ENCODE measurements at places on chromosomes 13 and 19.

DNA sequence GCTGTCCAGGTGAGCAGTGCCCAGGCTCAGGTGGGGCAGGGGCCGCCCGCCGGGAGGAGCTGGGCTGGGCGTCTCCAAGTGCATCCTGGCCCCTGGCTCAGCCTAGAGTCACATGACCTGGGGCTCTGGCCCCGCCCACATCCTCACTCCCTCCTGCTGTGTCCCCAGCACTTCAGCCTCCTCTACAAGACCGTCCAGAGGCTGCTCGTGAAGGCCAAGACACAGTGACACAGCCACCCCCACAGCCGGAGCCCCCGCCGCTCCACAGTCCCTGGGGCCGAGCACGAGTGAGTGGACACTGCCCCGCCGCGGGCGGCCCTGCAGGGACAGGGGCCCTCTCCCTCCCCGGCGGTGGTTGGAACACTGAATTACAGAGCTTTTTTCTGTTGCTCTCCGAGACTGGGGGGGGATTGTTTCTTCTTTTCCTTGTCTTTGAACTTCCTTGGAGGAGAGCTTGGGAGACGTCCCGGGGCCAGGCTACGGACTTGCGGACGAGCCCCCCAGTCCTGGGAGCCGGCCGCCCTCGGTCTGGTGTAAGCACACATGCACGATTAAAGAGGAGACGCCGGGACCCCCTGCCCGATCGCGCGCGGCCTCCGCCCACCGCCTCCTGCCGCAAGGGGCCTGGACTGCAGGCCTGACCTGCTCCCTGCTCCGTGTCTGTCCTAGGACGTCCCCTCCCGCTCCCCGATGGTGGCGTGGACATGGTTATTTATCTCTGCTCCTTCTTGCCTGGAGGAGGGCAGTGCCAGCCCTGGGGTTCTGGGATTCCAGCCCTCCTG lies 16.8 kb upstream of the CELF5 start:
- no peak for DNase-seq

GRCh38 chr13:29684441-29684840 lies 89.0 kb upstream of the SLC7A1 start:
- no peak for DNase-seq

GRCh38 chr13:20191311-20192157 lies 1.2 kb downstream of the GJB2 start:
- DNase-seq, result no peak

GRCh38 chr13:110124201-110124940 lies 182.6 kb downstream of the COL4A1 start:
- no peak for DNase-seq

- DNase-seq, result no peak
These were observed 18.3 kb downstream of the GPC6 start for GRCh38 chr13:93244918-93245280.

DNA sequence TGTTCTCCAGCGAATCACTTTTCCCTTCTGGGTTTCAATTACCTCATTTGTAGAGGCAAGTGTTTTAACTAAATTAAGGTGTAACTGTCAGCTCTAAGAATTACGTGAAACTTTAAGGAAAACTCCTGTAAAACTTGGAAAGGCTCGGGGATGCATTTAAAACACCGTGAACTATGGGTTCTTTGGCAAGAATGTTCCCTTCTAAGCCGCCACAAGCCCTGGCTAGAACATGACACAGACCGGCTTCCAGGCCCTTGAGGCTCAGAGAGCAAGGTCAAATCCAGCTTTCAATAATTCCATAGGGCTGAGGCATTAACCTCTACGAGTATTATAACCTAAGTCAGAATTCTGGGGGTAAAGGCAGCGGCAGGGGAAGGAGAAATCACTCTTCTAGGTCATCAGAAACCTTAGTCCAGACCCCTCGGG lies 685 bp downstream of the VWA8 start:
- peak; percentile 4 for DNase-seq

- peak; percentile 28 for DNase-seq
These were observed 766 bp downstream of the SBNO2 start for GRCh38 chr19:1173159-1173844.

DNA sequence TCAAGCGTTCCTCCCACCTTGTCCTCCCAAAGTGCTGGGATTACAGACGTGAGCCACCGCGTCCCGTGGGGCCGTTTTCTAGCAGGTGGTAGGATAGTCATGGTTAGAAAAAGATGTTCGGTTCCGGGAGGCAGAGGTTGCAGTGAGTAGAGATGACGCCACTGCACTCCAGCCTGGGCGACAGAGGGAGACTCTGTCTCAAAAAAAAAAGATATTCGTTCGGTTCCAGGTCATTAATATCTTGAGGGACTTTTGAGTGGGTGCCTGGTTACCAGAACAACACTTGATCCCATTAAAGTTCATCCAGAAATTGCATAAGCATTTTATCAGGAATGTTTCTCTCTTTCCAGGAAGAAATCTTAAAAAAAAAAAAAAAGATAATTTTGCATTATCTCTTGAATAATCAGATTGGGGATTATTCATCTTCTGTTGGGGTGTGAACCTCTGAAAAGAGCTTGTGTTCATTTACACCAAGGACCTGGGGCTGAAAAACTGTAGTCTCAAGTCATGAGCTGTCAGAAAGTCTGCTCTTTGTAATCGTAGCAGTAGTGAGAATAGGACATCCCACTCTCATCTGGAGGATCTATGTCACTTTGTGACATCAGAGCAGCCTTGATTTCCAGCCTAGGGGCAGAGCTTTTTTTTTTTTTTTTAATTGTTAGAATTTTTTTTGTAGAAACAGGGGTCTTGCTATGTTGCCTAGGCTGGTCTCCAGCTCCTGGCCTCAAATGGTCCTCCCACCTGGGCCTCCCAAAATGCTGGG lies 1.0 kb upstream of the ETHE1 start:
- DNase-seq, result no peak

DNA sequence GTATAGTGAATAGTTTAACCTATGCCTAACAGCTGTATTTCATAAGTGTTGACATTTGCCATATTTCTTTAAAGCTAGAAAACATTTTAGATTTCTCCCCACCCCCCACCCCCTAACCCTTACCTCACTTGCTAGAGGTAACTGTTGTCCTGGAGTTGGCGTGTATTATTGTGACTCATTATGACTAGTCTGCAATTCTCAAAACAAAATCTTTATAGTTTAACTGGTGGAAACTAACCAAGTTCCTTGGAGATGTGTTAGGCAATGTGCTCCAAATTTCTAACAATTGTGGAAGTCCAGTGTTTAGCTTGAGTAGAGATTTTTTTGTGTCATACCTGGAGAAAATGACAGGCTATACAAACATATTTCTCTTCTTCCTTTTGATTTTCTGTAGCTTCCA lies 38.0 kb downstream of the KCTD4 start:
- no peak for DNase-seq

DNA sequence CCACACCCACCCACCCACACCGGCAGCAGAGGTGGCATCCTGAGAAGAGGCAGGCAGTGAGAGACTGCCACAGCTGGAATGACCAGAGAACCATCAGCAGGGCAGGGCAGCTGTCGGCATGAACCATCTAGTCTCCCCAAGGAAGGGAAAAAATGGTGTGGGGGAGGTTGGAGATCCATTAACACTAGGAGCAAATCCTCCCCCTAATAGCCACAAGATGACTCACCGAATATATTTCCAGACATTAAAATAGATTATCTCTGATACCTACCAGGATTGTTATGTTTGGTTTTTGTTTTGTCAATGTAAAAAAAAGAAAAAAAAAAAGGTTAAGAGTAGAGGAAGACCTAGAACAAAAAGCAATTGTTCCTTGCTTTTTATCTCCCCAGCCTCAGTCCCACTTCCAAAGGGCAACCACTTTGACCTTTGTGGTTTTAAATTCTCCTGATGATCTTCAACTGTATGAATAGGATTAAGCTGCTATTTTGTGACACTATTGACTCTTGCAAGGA lies 34.2 kb downstream of the THSD1 start:
- no peak for DNase-seq

- no peak for DNase-seq
These were observed 47.9 kb upstream of the SIAH3 start for GRCh38 chr13:45899406-45899805.

DNA sequence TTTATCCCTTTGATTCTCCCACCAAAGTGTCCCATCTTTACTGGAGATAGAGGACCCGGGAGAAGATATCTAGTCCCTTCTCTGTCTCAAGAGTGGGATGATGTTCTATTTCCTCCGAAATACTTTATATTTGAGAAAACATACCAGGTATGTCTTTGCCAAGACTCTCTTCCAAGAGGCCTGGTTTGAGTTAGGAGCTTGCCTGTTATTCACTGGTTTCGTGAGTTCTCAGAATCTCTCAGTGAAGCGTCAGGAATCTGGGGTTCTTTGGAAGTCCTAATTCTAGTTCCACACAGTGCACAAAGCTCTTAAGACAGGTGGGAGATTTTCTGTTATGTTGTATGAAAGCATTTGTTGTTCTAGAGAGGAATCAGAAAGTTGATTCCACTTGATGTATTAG lies 182.0 kb downstream of the DNAJC15 start:
- no peak for DNase-seq

DNA sequence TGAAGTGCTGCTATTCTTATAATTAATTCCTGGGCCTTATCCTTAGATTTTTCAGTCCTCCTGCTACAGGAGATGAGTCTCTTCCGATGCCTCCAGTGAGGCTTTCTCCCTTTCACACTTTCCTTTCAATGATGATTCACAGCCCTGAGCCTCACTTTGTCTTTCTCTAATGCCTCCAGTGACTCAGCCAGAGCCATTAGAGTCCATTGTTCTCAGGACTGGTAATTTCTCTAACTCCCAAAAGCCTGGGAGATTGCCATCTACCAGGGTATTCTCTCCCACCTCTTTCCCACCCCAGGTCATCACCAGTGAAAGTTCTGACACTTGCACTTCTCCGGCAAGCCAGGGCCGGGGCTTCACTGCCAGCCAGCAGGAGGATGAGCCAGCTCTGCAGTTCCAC lies 49.6 kb upstream of the ARGLU1 start:
- DNase-seq, result no peak

DNA sequence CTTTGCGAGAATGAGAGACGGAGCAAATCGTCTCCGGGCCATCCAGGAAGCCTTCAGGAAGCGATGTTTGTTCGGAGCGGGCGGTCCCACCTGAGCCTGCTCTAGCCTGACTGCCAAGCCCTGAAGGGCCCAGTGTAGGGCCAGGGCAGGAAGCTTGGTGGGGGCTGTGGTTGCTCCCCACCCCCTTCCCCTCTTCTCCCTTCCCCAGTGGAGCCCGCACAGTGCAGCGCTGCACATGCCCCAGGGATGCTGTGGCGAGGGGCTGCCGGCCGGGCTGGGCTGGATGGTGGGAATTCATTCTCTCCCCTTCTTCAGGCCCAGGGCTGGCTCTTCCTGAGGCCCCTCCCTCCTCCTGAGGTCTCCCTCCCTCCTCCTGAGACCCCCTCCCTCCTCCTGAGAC lies 7.1 kb upstream of the GRTP1 start:
- DNase-seq, result no peak

- DNase-seq, result peak; percentile 90
These were observed 2.0 kb downstream of the ETV2 start for GRCh38 chr19:35643255-35644205.

DNA sequence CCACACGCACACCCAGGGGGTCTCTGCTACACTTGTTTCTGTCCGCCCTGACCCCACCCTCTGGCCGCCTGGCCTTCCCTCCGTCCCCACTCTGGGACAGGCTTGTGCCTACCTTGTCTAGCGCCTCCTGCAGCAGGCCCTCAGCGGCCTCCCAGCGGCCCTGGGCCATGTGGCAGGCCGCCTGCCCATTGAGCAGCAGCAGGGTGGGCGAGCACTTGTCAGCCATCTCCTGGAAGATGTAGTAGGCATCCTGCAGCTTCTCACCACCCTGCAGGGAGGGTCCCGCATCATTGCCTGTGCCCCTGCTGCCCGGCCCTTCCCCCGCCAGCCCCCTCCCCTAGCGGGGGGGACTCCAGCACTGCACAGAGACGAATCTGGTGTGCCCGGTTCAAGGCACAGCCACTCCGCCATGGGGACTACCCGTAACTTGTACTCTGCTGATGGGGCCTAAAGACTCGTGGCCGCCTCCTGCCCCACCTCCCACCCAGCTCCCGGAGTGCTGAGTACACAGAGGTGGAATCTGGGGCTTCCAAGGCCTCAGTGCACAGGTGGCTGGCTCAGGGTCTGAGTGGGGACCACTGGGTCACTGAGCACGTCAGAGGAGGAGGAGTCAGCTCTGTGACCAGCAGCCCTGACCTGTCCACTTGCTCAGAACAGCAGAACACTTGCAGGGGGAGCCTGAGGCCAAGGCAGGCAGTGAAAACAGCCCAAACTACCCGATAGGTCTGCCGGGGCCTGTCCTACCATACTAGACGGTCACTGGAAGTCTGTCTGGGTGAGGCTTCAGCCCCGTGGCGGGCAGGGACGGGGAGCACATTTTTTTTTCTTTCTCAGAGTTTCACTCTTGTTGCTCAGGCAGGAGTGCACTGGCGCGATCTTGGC lies 7.4 kb upstream of the CERS1 start:
- no peak for DNase-seq

- DNase-seq, result peak; percentile 1
These were observed 404.4 kb downstream of the SPRY2 start for GRCh38 chr13:79936368-79937136.

- no peak for DNase-seq
These were observed 272.0 kb downstream of the UQCRFS1 start for GRCh38 chr19:28940751-28941500.

All from germinal center (tissue), 1 donor.